ENCODE measurements at places on chromosomes 6 and 20.

DNA sequence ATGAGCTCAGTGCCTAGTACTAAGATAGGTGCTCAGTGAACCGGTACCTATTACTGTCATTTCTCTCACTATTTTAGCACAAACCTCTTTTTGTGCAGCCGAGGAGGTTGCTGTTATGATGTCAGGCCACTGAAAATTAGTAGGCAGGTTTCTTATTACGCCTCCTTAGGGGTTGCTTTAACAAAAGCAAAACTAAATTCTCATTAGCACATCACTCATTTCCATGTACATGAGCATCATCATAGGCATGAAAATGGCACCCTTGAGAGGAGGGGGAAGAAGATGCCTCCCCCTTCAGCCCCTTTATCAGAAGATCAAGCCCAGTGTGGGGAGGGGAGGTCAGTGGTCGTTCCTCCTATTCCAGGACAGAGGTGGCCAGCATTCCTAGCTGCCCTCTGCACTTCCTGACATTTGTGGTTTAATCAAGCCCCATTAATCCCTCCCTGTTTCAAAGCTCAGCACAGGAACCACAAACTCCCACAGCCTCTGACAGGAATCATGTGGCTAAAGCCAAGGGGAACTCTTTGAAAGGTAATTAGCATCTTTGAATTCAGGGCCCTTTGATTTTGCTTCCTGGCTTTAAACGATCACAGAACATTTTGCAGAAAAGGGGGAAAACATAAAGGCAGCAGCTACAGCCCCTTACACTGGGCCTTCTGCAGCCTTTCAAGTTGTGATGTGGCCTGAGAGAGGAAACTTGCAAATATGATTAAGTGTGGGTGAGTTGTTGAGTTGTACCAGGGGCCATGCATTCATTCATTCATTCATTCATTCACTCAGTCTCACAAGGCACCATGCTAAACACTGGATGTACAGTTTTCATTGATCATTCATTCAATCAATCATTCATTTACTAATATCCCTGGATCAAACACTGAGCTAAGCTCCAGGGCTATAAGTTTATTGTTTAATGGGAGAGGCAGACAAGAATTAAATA, 31.9 kb upstream of the PSMF1 start:
- DNase-seq: peak; percentile 48

- DNase-seq: no peak
These were observed 151.2 kb upstream of the BMP5 start for GRCh38 chr6:56026455-56027180.

DNA sequence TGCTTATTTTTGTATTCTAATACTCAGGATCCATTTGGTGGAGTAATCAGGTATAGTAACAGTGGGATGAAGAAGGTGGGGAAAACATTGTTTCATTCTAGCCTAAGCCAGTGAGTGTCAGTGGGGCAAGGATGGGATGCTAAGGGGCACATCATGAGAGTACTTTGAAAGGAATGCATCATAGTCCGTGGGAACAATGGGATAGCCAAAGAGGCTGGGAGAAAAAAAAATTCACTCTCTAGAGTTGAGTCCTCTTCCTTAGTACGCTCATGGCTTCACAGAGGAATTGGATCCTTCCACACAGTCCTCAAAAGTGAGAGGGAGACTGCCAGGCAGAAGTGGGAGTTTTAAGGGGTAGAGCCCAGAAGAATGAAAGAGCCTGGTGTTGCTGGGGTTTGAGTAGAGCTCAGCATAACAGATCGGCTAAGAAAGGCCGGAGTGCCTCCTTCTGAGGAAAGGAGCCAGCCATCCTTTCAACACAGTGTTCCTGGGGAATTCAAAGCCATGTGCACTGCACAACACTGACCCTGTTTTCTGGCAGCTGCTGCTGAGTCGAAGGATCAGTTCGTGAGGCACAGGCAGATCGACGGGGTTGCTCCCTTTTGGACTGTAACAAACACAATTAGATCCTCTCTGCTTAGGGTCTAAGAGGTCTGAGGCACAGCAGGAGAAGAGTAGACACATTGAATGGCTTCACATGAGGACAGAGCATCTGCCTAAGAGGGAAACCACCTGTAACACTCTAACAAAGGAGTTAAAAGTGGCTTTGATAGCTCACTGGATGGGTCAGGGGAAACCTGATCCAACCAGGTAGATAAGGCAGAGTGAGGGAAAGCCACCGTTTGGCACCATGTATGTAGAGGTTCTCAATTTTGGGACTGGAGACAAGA, 61.2 kb downstream of the ELOVL5 start:
- no peak for DNase-seq

DNA sequence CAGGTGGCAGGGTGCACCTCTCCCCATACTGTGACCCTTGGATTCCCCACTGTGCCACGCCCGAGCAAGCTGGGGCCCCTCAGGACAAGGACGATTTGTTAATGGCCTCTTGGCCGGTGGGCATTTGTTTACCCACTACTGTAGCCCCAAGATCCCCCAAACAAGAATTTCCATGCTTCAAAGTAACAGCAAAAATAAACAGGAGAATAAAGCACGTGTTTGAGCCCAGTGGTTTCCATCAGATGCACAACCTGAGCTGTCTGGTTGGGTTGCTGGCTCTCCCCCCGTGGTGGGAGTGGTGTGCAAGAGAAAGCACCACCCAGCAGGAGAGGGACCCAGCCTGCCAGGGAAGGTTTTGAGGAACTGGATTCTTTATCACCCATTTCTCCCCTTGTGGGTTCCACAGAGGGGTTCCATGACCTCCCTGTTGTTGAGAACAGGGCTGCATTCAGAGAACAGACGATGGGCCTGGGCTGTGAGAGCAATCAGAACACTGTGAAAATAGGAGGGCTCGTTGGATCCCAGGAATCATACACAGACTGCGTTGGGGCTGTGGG, 4.8 kb downstream of the CD93 start:
- DNase-seq: no peak

GRCh38 chr20:38961530-38962043, 557 bp upstream of the DHX35 start:
- no peak for DNase-seq

DNA sequence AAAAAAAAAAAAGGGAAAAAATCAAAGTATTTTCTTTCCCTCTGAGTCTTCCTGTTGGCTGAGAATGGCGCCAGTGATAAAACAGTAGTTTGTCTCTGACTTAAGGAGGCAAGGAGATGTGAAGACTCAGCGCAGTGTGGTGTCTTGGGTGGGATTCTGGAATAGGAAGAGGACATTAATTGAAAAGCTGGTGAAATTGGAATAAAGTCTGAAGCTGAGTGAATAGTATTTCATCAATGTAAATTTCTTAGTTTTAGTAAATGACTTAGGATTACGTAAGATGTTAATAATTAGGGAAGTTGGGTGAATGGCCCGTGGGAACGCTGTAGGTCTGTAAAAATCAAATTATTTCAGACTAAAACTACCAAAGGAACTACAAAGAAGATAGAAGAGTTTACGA, 122.8 kb upstream of the ZNF217 start:
- peak; percentile 70 for DNase-seq

DNA sequence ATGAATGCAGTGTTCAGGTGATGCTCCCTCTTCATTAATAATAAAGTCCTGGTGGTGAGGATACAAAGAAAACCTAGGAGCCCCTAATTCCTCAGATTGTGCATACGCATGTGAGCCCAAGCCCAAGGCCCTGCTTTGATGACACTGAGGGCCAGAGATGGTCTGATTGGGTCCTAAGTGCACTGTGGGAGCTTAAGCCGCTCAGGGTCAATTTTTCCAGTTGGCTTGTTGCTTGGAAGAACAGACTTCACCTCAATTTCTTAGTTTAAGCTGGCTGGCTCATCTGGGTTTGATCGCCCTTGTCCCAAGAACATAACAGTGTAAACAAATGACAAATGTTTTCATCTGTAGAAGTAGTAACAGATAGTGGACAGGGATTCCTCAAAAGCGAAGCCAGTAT, 41.4 kb downstream of the INSM1 start:
- no peak for DNase-seq

DNA sequence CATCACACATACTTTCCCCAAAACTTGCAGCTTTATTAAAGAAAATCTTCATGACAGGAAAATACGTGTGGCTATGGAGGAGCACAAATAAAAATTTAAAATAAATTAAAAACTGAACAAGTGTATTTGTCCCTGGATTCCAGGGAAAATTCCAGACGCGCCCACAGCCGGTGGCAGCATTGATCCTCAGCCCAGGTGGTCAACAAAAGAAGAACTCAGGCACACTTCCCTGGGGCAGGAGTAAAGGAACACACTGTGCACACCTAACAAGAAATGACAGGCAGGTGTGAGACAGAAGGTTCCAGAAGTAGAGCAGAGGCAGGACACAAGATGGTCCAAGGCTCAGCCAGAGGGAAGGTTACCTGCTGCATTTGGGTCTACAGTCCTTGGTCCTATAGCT, 36.3 kb downstream of the FOXA2 start:
- no peak for DNase-seq

- DNase-seq: peak; percentile 43
These were observed 113.3 kb upstream of the ASF1A start for GRCh38 chr6:118780668-118781067.

DNA sequence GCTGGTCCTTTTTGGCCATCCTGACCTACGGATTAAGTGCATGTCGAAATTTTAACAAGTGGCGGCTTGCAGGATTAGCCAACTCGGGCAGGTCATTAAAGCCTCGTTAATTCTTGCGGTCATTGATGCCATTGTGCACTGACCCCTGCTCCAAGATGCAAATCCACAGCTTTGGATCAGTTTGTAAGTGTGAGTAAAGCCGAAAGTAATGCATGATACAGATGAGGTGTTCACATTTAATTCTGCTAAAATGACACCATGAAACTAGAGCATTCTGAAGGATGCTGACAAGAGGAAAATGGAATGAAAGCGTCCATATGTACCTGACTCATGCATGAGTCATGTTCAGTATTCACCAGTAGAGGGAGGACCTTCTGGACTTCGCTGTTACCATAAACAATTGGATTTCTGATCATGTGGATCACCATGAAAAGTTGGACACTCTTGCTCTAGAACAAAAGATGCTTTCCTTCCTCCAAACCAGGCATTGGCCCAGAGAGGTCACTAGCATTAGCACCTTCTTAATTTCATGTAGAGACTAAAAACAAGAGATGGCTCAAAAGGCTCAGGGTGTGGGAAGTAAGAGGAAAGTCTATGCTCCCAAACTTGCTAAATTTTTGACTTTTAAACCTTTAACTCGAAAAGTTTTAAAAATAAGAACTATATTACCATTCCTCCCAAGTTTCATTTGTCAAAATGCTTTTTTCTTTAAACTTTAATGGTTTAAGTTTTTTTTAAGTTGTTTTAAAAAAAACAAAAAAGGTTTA, 48.0 kb downstream of the MUC22 start:
- peak; percentile 11 for DNase-seq

- DNase-seq: no peak
These were observed 5.4 kb upstream of the CPXM1 start for GRCh38 chr20:2805689-2806350.

DNA sequence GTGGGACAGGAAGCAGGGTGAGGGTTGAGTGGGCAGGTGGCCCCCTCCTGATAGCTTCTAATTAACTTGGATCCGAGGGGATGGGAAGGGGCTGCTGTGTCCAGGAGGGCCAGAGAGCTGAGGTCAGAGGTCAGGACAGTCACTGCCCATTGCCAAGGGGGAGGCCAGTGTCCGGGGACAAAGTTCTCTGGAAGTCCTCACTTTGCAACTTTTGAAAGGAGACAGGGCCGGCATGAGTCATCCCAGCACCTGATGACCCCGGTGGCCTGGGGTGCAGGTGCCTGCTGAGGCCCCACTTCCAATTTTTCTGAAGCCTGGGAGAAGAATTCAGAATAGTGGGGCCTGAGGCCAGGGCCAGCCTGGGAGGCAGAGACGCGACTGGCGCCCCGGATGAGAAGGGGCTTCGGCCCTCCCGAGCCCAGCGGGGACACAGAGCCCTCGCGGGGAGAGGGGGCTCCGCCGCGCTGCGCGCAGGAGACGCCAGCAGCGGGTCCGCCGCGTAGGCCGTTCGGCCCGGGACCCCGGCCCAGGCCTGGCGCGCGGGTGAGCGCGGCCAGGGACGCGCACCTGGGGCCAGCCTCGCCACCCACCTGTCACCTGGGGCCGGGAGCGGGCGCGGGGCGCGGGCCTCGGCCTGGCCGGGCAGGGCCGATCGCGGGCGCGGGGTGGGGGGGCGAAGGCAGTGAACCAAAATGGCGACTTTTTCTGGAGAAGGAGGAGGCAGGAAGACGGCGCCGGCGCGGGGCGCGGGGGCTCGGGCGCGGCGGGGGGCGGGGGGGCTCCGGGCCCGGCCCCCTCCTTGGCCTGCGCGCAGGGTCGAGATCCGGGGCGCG, 586 bp downstream of the ZNF512B start:
- DNase-seq: no peak

DNA sequence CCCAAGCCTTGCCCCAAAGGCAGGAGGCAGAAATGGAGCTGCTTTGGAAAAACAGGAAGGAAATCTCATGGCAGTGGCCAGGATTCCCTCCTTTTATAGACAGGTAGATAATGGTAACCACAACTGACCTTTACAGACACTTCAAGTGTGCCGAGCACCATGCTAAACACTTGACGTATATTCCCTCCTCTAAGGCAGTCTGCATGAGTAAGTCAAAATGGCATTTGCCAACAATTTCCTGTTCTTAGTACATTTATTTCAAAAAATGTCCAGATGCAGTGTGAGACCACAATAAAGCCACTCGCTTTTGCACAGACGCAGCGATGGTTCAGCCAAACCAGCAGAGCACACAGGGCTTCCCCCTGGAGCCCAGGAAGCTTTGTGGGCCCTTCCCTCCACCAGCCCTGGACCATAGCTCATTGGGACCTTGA, 16.5 kb upstream of the GPR6 start:
- no peak for DNase-seq

GRCh38 chr20:59508729-59509128, 95.6 kb upstream of the PHACTR3 start:
- DNase-seq: peak; percentile 17

DNA sequence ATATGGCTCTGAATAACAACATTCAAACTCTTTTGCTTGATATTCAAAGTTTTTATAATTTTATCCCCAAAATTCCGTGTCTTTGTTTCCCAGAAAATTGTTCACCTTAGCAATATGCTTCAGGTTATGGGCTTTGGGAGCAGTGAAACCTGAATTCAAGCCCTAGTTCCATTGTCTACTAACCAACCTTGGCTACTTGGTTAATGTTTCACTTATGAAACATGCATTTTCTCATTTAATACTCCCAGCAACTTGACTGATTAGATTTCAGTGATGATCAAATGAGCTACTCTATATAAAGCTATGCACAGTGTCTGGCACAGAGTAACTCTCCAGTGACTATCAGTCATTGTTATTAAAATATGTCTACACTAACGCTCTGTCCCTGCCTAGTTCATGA, 192.2 kb upstream of the TENT5A start:
- no peak for DNase-seq

- DNase-seq: no peak
These were observed 868.6 kb upstream of the GJE1 start for GRCh38 chr6:141264101-141264500.

- DNase-seq: no peak
These were observed 503.2 kb upstream of the ID4 start for GRCh38 chr6:19333936-19334335.

GRCh38 chr20:13263451-13263850, 42.4 kb downstream of the ISM1 start:
- DNase-seq: no peak

GRCh38 chr6:5204376-5204775, 56.4 kb downstream of the LYRM4 start:
- peak; percentile 17 for DNase-seq

Measured in suppressor macrophage (primary cell).